ENCODE measurements at places on chromosomes 7 and 10. TPM values are rescaled to one million over a fixed set of nuclear protein-coding genes. Genes with fewer than 3 reads are reported as not detected.

DNA sequence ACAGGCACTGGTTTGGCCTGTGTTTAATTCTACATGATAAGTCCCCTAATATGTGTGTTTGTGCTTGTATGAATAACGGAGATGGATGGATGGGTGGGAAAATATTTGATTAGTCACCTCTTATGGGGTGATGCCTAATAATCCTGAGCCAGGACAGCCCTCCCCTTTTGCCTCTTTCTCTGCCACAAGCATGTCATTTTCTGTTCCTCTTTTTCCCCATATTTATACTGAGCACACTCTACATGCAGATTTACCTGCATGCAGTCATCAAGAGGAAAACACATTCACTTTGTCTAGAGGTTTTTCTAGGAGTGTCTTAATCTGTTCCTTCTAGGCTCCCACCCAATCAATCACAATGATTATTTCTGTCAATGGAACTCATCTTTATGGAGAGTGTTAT, 111.6 kb upstream of the TBX20 start:
- DNase-seq: no peak

WDFY4 gene
- polyA plus RNA-seq: not detected

CLIP2 gene
- polyA plus RNA-seq: 16.8 TPM

DNA sequence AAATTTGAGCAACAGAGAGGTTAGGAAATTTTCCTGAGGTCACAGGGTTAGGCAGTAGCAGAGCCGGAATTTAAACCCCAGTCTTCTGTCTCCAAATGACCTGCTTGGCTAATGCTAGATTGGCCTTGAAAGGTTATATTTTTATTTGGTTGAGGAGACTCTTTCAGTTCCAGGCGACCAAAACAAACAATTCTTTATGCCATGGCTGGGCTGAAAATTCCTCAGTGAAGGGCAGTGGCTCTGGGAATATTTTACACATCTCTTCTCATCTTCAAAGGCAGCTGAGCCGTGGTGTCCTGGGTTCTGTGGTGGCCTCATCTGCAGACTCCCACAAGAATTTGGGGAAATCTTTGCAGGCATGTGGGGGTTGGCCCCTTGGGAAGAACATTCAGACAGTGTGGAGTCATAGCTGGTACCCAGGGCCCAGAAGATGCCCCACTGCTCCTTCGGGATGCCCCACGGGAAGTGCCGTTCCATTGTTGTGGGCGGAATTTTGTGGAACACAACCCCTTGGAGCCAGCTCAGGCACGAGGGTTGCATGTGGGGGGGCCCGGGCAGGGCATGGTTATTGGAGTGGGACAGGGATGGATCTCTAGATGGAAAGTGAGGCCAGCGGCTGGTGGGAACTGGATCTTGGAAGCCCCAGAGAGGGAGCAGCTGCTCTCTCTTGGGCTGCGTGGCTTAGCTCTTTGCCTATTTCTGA, 33.2 kb downstream of the RPS24 start:
- DNase-seq: no peak

CHN2 gene
- polyA plus RNA-seq: 12.3 TPM

CCDC172 gene
- polyA plus RNA-seq: not detected

FAM25G gene
- polyA plus RNA-seq: not detected

DNA sequence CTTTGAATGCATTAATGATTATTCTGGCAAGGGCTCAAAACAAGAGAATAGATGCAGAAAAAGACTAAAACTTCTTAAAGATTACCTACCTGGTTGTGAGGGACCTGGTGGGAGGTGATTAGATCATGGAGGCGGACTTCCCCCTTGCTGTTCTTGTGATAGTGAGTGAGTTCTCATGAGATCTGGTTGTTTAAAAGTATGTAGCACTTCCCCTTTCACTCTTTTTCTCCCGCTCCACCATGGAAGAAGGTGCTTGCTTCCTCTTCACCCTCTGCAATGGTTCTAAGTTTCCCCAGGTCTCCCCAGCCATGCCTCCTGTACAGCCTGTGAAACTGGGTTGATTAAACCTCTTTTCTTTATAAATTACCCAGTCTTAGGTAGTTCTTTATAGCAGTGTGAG, 226.6 kb downstream of the ARHGAP12 start:
- DNase-seq: no peak
